A549 treated with RU486 at 1 μM for 4 hours (cell line): ENCODE measurements at places on chromosomes 5 and 9. TPM values are rescaled to one million over a fixed set of nuclear protein-coding genes. Genes with fewer than 3 reads are reported as not detected.

The FGD3 gene
- 0.09 to 0.24 TPM (median 0.18 TPM) in 5 replicates for total RNA-seq

The PRDM9 gene
- not detected in 5 replicates for total RNA-seq

The HMCN2 gene
- 0.04 to 0.06 TPM (median 0.05 TPM) in 4 of 5 replicates, not detected in the other for total RNA-seq

The AGXT2 gene
- not detected in 5 replicates for total RNA-seq

The FOXD4L6 gene
- total RNA-seq: 0.11 TPM in 1 of 5 replicates, not detected in the others
